ENCODE measurements at places on chromosomes 2 and 18.

DNA sequence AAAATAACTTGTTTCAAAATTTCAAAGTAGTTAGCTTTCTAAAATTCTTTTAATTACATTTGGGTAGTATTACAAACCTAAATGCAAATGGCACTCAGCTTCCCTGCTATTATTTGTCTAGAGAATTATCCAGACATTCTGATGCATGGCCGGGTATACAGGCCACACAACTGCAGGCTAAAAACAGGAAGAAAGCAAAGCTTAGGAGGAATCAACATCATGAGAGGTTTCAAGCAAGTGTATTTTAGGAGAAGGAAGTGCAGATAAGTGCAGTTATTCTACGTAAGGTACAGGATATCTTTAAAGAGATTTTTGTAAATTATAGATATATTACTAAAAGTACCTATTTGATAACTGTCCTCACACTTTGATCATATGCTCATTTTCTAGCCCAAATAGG, 46.8 kb upstream of the RNU4ATAC start:
- DNase-seq: no peak

DNA sequence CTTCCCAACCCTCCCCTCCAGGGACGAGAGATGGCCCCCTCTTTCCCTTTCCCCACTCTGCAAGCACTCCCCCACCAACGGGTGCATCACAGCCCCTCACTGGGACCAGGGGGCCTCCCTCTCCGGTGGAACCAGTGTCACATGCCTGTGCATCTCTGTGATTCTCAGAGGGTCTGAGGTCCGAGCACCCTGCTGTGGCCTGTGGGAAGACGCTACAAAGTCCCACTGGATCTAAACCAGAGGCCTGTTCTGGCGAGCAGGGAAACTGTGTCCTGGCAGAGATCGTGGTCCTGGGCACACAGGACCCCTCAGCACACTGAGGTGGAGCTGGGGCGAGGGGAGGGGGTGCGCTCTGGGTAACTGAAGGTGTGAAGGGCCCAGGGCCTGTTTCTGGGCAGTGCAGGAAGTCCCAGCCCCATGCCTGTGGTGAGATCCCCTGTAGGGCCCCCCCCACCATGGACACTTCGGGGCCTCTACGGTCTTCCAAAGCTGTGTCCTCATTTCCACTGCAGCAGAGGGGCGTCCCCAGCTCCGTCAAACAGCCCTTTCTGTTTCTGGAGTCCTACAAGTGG, 8.0 kb downstream of the SNORC start:
- no peak for DNase-seq

DNA sequence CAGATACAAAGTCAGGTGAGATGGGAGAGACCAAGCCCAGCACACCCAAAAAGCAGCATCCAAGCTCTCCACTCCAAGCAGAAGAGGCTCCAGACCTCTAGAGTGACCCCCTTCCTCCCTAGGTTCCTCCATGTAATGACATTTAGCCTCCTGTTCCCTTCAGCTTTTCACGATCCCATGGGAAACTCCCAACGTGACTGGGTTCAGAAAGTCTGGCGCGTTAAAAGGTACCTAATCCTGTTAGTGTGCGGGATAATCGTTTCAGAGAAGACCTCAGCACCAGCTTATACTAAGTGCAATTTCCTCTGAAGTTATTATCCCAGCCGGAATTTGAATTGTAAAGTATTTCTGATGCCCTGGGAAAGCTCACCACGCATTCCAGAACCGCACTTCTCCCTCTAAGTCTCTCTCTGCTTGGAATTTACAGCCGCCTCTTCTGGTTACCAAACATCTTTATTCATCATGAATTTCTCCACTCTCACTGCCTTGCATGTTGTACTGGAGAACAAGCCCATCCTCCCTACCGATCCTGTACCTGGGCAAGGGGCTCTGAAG, 46.9 kb downstream of the CCBE1 start:
- no peak for DNase-seq

DNA sequence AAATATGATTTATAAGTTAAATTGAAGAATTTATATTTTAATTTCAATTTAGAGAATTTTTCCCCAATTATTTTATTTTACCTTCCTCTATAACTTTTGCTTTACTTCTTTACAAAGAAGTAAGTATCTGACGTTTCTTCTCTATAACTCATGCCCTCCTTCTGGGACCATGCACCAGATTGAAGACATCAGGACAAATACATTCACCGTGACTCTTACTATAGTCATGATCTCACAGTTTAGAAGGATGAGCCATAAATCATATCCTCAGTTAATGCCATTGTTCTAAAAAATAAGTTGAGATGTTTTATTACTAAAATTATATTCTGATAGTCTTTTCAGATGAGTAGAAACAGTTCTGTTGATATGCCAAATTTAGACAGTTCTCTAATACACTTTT, 279.3 kb downstream of the TMX3 start:
- no peak for DNase-seq

GRCh38 chr2:120769787-120770120, 34.1 kb downstream of the GLI2 start:
- DNase-seq: no peak

- no peak for DNase-seq
Measured at GRCh38 chr18:34985963-34986362, 55.2 kb upstream of the MAPRE2 start.

DNA sequence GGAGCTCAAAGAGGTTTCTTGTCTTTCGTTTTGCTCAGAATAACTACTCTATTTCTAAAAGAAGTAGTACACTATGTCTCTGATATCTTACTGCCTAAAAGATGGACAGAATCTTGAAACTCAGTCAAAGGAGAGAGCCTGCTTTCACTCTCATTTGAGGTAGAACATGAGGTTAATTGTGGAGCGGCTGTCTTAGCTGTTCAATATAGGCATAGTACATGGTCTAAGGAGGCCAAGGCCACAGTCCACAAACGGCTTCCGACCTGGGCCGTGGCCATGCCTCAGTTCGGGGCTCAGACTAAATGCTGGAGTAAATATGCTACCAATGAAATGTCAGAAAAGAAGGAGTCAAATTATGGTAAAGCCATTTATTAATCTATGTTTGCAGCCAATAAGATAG, 185.8 kb upstream of the ACAA2 start:
- DNase-seq: no peak

- DNase-seq: no peak
Measured at GRCh38 chr2:2014251-2014771, 270.0 kb upstream of the PXDN start.

DNA sequence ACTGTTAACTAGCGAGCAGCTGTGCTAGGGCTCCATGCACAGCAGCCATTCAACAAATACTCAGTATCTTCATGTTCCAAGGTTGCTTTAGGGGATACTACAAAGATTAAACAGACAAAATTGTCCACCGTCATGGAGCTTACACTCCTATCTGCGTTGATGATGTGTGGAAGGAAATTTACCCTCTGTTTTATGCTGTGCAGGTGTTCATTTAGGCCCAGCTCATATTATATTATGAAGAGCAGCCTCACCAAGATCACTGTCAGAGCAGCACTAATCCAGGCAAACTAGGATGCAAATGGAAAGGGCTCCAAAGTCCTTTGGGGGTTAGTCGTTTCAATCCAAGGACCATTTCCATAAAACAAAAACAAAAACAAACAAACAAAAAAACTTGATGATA, 13.4 kb upstream of the WIPF1 start:
- DNase-seq: no peak

DNA sequence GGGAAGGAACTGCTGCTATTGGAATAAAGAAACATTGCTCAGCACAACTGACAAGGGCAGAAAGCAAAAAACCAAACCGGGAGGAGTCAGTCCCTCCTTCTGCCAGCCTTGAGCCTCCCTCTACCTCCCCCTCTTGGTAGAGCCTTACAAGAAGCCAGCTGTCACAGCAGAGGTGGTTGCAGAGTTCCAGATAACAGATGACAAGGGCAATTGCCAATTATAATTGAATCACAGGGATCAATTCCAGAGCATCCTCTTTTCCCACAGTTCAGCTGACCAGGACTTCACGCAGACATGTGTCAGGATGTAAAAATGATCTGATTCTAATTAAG, 548.2 kb upstream of the LRRTM1 start:
- DNase-seq: no peak

GRCh38 chr2:190477661-190478454, 56.7 kb downstream of the NEMP2 start:
- DNase-seq: no peak

DNA sequence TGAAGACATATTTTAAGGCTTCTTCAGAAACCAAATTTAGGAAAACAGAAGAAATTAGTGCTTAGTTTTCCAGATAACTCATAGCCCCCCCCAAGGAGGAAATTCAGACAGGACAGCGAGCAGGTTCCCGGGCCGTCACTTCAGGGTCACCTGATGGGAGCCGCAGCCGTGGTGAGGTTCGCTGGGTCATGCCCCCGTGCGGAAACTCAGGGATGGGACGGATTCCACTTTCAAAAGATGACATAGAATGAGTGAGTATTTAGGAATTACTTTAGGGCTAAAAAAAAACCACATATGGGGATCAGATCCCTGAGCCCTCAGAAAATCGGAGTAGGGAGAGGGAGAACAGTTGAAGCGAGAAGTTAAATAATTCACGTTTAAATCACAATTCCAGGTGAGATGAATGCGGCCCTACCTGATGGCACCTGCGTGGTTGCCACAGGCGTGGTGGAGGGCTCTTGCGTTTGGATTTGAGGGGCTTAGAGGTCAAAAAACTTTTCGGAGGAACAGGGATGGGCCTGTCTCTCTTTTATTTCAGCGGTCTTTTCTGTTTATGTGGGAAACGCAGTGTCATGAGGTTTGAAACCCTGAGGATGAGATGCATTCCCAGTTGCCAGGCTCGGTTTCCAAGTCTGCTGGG, 114.4 kb downstream of the NFATC1 start:
- no peak for DNase-seq

Measured in activated CD4-positive, alpha-beta T cell treated with anti-CD3 and anti-CD28 coated beads, Interleukin-2, Interleukin-6, amounts not matched to agents 100 ng/mL and 50 ng/mL, durations not matched to agents 16 hours and 8 hours (primary cell).